ENCODE measurements at places on chromosomes 6 and 20.

- DNase-seq = no peak
Measured at GRCh38 chr20:14838663-14839628, 501.5 kb upstream of the FLRT3 start.

- DNase-seq = no peak
Measured at GRCh38 chr6:9583753-9584352, 831.0 kb downstream of the TFAP2A start.

GRCh38 chr6:73969971-73970970 lies 274.3 kb downstream of the CD109 start:
- peak; percentile 23 for DNase-seq

GRCh38 chr20:7691647-7692269 lies 248.5 kb downstream of the HAO1 start:
- no peak for DNase-seq

DNA sequence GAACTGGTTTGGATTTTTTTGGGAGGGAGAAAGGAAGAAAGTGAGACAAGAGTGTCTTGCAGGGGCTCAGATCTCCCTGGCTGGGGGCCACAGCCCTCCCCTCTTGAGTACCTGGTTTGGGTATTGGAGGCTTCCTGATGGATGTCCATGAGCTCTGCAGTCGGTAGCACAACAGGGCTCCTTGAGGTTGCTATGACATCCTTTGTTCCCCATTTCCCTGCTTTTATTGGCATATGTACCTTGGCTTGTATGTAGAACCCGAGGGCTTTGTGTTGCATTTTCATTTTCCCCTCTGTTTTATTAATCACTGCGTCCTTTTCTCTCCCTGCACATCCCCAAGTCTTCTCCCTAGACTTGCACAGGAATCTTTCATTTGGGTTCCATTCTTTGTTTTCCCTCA lies 355.5 kb upstream of the TSHZ2 start:
- no peak for DNase-seq

- no peak for DNase-seq
Measured at GRCh38 chr6:39880594-39880993, 53.7 kb downstream of the MOCS1 start.

Measured in HEK293T (cell line).